ENCODE measurements at places on chromosomes 11 and 22.

- peak; percentile 78 for DNase-seq
Measured at GRCh38 chr22:37267135-37267587, 15.1 kb upstream of the CYTH4 start.

- DNase-seq = no peak
Measured at GRCh38 chr22:37533995-37534394, 14.8 kb upstream of the CARD10 start.

DNA sequence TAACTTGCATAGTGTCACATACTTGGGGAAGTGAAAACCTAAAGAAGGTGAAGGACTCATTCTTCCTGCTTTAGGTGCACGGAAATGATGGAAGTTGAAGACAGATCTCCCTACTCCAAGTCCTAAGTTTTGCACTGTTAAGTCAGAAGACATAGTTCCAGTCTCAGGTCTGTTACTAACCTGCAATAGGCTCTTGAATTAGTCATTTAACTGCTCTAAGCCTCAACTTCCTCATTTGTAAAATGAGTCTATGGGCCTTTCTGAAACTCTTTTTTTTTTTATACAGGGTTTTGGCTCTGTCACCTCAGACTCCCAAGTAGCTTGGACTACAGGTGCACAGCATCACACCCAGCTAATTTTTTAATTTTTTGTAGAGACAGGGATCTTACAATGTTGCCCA is 30.8 kb upstream of the POU2AF1 start:
- no peak for DNase-seq

DNA sequence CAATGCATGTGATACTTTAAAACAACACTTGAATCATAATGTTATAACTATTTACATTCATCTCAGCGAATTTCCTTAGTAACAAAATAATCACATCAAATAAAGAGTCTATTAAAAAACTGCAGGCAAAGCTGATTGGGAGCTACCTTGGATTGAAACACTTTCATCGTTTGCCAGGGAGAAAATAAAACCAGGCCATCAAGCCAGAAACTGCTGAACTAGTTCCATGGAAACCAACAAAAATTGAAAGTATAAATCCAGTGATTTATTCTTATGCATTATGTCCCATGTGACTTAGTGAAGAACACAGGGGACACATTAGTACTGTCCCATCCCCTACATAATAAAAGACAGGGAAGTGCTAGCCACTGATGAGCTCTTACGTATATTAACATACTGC is 21.7 kb downstream of the SLC35F2 start:
- no peak for DNase-seq

DNA sequence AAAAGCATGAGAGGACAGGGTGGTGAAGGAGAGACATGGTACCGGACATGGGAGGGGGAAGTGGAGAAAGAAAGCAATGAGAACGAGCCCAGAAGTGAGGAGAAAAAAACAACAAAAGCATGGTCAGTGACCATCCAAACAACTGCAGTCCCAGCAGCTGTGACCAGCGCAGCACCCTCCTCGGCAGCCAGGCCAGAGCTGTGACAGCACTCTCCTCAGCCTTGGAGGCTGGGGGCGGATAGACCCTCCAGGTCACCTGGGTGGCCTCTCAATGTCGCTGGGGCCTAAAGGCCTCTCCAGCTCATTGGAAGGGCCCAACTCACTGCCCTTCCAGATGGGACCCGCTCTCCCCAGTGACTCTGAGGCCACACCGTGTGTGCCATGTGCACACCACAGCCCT is 103.3 kb downstream of the MED15 start:
- no peak for DNase-seq

- no peak for DNase-seq
Measured at GRCh38 chr22:46972256-46972655, 209.8 kb downstream of the TBC1D22A start.

DNA sequence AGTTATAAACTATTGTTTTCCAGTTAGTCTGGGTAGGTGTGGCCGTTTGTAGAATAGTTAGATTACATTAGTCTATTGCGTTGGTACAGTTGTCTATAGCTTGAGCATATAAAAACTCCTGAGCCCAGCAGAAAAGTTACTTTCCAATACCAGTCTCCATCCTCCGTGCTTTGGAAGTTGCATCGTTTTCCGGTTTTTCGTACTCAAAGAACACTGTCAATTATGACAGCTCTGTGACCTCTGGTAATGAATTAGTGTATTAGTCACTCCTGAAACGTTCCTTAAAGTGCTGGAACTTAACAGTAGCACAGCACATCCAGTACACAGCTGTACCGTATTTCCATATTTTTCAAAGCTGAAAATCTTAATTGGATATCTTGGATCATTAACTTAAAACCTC is 808 bp upstream of the MSANTD2 start:
- no peak for DNase-seq

- DNase-seq = no peak
Measured at GRCh38 chr11:10908215-10908951, 50.5 kb upstream of the ZBED5 start.

DNA sequence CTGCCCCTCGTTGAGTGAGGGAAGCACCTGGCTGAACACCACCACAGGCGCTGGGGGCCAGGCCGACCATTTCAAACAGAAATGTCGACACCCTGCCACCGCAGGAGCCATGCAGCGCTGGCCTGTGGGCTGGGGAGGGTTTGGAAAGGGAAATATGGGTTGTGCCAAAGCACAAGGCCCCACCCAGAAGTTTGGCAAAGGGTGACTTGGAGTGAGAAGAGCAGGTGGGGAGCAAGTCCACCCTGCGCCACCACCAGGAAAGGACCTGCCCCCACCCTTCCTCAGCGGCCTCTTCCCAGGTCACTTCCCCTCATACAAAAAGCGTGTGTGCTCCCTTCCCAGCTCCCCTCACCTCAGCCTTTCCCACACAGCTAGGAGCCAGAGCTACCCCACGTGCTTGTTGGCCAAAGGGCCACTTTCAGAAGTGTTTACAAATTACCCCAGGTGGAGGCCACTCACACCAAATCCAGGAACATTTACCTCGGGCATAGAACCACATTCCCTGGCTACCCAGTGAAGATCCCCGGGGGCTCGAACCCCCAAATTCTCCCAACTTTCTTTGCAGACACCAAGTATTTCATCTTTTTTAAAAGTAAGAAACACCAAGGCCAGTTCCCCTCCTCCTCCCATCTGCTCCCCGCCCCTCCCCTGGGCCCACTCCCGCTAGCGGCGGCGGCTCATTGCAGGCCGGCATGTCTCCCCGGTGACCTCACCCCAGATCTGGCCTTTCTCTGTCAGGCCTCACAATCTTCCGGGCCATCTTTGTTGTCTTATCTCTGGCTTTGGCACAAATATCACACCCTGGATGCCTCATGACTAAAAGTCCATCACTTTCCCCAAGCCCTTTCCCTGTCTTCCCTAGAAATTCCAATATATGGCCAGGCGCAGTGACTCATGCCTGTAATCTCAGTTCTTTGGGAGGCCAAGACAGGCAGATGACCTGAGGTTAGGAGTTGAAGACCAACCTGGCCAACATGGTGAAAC is 20.5 kb upstream of the SCGB1A1 start:
- DNase-seq = peak; percentile 98

- peak; percentile 29 for DNase-seq
Measured at GRCh38 chr11:20126724-20127123, 33.6 kb downstream of the DBX1 start.

DNA sequence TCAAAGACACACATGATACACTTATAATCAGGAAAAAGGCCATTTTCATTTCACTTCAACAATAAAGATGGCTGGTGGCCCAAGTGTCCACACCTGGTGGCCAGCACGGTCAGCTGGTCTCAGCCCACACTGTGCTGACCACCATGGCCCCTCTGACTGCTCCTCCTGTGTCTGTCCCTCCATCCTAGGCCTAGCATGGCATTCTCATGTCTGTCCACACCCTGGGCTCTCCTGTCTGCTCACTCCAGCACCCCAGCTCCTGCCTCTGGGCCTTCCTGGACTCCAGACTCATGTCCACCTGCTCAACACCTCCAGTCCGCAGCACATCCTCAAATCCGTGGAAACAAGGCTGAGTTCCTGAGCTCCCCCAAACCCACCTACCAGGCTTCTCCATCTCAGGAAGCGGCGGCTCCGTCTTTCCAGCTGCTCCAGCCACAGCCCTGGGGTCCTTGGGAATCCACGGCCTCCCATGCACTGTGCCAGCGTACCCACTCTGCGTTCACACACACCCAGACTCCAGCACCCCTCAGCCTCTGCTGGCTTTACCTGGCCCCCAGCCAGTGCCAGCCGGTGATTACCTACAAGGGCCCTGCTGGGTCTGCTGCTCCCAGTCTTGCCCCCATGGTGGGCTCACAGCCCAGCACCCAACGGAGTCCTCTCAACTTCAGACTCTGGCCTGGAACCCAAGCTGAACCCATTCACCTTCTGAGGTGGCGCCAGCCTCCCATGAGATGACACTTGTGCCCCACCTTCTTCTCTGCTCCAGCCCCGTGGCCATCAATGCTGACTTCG is 13.9 kb downstream of the SIRT3 start:
- DNase-seq = no peak

DNA sequence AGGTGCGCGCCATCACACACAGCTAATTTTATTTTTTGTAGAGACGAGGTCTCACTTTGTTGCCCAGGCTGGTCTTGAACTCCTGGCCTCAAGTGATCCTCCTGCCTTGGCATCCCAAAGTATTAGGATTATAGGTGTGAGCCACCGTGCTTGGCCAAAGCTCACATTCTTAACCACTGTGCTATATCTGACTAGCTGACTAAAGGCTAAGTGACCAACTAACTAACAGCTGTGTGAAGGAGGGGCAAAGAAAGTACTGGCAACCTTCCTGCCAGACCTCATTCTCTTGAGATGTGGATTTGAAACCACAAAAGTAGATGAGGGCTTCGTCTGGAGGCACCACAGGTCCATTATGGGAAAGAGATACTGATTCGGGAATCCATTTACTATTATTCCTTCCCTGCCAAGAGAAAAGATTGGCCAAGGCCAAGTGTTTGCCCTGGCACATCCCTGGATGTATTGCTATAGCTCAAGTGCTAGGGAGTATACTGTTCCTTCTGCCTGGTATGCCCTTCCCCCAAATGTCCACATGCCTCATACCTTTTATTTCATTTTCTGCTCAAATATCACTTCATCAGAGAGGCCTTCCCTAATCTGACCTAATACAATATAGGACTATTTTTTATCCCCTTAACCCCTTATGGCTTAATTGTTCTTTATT is 52.7 kb upstream of the RRM1 start:
- no peak for DNase-seq

GRCh38 chr11:102552447-102553194 is 22.1 kb upstream of the MMP7 start:
- DNase-seq = peak; percentile 95
